CD4-positive, alpha-beta T cell treated with Interferon alpha-2 for 1 hour (primary cell): ENCODE measurements at places on chromosomes 4 and X.
A peak's percentile ranks its signal among the peaks of the same experiment; 100 is the strongest.

GRCh38 chr4:56424697-56425514, 10.5 kb downstream of the PPAT start:
- DNase-seq: peak; percentile 17

- no peak for DNase-seq
These were observed 34.5 kb downstream of the KDM5C start for GRCh38 chrX:53190363-53190960.

- no peak for DNase-seq
These were observed 515.7 kb downstream of the SMARCA1 start for GRCh38 chrX:129007631-129008030.

DNA sequence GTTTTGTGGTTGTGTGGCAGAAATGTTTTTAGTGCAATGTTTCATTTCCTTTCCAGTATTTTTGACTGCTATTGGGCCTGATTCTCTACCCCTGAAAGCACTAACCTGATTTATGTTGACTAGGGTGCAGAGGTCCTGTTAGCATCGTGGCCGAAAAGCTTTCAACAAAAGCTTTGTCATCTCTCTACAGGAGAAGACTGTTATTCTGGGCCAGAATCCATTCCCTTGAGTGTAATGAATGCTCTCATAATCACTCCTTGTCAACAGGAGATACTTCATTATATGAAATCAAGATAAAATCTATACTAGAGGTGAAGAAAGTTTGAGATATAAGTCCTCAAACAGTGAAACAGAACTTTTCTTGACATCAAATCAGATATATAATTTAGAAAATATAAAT, 195.5 kb downstream of the ZNF330 start:
- DNase-seq: no peak

DNA sequence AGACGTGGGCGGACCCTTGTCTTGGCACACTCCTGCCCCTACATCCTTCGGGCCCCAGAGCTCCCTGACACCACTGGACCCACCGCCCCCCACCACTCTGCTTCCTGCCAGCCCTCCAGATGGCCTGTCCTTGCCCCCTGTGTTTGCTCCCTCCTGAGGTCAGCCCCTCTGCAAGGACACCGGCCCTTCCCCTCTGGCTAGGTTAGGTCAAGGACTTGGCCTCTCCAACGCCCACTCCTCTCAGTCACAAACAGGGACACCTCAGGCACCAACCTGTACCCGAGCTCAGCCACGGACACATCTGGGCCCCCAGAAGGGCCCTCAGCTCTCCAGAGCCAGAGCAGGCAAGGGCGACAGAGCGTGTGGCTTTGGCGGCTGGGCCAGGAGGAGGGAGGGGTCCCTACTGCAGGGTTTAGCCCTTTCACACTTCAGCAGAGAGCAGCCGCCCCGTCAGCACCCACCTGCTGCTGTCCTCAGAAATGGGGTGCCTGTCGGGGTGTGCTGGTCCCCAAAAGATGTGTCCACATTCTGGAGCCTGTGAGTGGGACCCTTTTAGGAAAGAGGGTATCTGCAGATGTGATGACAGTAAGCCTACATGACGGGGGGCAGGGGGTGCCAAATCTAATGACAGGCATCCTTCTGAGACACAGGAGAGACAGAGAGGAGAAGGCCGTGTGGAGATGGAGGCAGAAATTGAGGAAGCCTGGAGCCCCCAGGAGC, 23.5 kb upstream of the DUSP9 start:
- DNase-seq: no peak

DNA sequence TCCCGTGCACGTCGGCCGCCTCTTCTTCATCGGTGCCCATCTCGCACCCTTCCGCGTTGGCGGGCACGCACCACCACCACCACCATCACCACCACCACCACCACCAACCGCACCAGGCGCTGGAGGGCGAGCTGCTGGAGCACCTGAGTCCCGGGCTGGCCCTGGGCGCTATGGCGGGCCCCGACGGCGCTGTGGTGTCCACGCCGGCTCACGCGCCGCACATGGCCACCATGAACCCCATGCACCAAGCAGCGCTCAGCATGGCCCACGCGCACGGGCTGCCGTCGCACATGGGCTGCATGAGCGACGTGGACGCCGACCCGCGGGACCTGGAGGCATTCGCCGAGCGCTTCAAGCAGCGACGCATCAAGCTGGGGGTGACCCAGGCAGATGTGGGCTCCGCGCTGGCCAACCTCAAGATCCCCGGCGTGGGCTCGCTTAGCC, 1.4 kb downstream of the POU4F2 start:
- DNase-seq: no peak

DNA sequence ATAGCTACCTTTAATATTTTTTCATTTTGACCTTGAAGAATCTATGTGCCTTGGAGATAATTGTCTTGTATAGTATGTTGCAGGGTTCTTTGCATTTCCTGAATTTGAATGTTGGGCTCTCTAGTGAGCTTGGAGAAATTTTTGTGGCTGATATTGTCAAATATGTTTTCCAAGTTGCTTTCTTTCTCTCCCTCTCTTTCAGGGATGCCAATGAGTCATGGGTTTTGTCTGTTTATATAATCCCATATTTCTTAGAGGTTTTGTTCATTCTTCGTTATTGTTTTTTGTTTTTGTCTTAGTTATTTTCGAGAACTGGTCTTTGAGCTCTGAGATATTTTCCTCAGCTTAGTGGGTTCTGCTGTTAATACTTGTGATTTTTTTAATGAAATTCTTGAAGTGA, 20.7 kb downstream of the RAB40AL start:
- no peak for DNase-seq

GRCh38 chrX:71661919-71662318, 5.4 kb upstream of the LOC101059915 start:
- DNase-seq: no peak

- no peak for DNase-seq
These were observed 991.4 kb upstream of the PABPC4L start for GRCh38 chr4:135192751-135193535.

GRCh38 chrX:53732797-53733196, 46.3 kb upstream of the HUWE1 start:
- no peak for DNase-seq

DNA sequence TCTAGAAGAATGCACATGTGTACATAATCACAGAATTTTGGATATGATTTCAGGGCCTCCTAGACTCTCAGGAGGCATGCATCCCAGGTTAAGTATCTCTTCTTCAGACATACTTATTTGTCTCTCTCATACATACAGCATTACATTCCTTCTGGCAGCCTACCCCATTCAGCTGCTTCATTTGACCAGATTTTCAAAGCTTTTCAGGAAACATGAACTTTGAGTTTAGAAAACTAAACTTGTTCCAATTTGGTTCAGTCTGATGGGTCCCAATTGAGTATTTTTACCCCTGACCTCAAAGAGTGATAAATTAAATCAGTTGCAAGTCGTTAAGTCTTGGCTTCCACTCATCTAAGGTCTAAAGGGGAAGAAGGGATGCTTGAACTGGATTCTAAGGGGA, 330.9 kb downstream of the ARHGAP24 start:
- DNase-seq: no peak

DNA sequence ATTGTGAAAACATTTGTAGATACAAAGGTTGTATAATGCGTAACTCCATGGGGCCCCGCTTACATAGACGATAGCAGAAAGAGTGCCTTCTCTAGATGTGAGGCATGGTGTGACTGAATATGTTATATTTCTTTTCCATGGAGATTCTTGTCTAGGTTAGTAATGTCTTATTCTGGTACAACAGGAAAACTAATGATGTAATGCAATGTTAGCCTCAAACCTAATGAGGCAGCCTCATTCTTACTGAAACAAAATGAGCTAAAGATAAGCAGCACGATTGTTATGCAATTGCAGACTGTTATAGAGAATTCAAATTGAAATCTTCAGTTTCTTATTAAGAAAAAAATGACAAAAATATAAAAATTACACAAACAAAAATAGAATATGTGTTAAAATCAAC, 171.1 kb upstream of the ANKRD50 start:
- no peak for DNase-seq

- DNase-seq: no peak
These were observed 2.7 kb upstream of the MXD4 start for GRCh38 chr4:2264481-2265041.

- DNase-seq: no peak
These were observed 187.7 kb downstream of the ENOX2 start for GRCh38 chrX:130715299-130715698.

GRCh38 chr4:170949084-170949483, 859.3 kb upstream of the AADAT start:
- DNase-seq: no peak

- DNase-seq: no peak
These were observed 45.4 kb upstream of the MAGEC2 start for GRCh38 chrX:142250502-142250901.

DNA sequence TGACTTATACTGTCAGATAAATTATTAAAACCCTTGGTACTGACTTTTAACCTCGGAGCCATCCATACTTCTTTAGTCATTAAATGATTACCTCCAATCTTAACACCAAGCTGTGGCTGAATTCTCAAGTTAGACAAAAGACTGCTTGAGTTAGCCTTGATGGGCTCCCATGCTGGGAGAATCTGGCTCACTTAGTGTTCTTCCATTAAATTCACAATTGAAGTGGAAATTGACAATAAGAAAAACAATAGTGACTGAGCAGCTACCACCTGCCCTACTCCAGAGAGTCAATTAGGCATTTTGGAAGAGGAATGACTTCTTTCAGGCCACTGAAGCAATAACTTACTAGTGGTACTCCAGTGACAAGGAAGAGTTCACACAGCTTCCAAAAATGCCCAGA, 503.0 kb upstream of the CPXCR1 start:
- DNase-seq: no peak

GRCh38 chr4:147639388-147639787, 22.2 kb downstream of the TMEM184C start:
- no peak for DNase-seq

- no peak for DNase-seq
These were observed 60.9 kb downstream of the CAMK2D start for GRCh38 chr4:113700602-113701150.

DNA sequence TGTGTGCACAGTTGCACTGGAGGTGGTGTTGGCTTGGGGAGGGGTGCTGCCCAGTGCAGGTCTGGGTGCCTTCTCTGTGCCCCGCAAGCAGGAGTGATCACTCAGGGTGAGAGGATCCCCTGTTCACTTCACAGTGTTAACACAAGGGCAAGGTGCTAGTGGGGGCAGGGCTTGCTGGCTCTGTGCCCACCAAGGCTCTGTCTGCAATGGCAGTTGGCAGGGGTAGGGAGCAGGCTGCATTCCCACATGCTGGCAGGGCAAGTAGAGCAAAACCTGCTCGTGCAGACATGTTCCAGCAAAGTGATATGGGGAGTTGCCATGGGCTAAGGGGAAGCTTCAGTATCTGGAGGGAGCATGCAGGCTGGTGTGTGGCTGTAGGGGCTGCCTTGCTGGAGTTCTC, 428.0 kb downstream of the ZNF674 start:
- no peak for DNase-seq

GRCh38 chrX:72498782-72499181, 73.9 kb downstream of the HDAC8 start:
- no peak for DNase-seq

- no peak for DNase-seq
These were observed 27.3 kb upstream of the SORBS2 start for GRCh38 chr4:185839194-185839712.

DNA sequence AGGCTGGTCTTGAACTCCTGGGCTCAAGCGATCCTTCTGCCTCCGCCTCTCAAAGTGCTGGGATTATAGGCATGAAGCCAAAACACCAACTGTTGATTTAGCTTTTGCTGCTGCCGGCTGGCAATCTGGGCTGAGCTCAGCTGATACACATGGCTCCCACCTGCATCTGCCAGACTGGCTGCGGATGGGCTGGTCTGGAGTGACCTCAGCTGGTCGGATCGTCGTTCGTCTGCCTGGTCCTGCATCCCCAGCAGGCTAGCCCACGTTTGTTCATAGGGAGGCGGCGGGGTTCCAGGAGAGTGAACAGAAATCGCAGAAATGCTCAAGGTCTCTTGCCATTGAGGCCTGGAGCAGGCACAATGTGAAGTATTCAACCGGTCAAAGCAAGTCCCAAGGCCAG, 74.4 kb upstream of the DDX3X start:
- no peak for DNase-seq

DNA sequence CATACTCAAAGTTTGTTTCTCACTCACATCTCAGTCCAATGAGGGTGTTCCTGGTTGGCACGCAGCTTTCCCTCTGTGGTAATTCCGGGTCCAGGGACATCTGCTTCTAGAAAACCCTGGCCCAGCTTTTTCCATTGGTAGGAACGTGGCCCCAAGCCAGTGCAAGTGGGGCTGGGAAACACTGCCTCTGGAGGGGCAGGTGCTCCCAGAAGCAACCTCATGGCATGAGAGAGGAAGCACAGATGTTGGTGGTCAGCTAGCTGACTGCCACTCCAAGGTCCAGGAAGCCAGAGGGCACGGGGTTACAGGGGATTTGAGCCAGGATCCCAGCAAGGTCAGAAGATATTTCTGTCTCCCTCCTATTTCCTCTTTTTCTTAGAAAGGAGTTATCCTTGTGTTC, 47.5 kb downstream of the DCTD start:
- no peak for DNase-seq

GRCh38 chrX:8748855-8749254, 16.9 kb upstream of the ANOS1 start:
- no peak for DNase-seq
